ENCODE measurements at places on chromosomes 11 and 22. TPM values are rescaled to one million over a fixed set of nuclear protein-coding genes. Genes with fewer than 3 reads are reported as not detected.
A peak's percentile ranks its signal among the peaks of the same experiment; 100 is the strongest.

DNA sequence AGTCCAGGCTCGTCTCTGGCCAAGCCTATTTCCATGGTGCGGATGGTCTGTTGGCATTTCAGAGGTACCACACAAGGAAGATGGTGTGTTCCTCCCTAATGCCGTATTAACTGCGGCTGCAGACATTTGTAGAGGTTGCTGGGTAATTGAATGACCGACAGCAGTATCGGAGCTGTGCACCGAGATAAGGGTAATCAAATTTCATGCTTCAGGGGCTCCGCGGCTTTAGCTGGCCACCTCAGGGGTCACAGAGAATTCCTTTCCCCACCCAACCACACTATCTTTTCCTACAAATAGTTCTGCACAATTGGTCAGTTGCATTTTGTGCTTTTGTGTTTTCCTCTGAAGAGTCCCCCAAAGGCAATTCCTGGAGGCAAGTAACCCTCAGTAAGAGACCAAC, 297.4 kb downstream of the OPCML start:
- DNase-seq, result no peak

- DNase-seq, result no peak
Measured at GRCh38 chr11:3375552-3375951, 3.4 kb downstream of the ZNF195 start.

Gene EFCAB6
- 0.54 TPM for total RNA-seq

Gene SEPTIN5
- total RNA-seq, result 7.7 TPM

GRCh38 chr11:63643205-63643604, 28.0 kb downstream of the ATL3 start:
- no peak for DNase-seq

DNA sequence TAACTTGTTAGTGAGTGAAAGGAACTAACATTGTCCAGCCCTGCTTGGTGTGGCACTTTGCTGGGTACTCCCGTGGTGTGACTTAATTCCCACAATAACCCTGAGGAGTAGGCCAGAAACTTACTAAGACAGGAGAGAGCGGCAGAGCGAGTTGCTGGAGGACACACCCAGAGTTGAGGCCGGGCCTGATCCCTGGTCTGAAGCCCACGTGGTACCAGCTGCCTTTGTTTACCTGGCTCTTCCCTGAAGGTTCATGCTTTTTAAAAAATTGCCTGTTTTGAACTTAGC, 594 bp downstream of the MPST start:
- peak; percentile 45 for DNase-seq

- DNase-seq, result peak; percentile 51
Measured at GRCh38 chr11:65588199-65589054, 7.2 kb downstream of the KCNK7 start.

Measured in M059J (cell line).